IMR-90 (cell line): ENCODE measurements at places on chromosomes 7 and 10. TPM values are rescaled to one million over a fixed set of nuclear protein-coding genes. Genes with fewer than 3 reads are reported as not detected.

ARMC3 gene
- not detected in 2 replicates for polyA plus RNA-seq

SPAM1 gene
- polyA plus RNA-seq = not detected in 2 replicates

IFIT3 gene
- polyA plus RNA-seq = 2.8 and 3.5 TPM in 2 replicates

H2BK1 gene
- polyA plus RNA-seq = not detected in 2 replicates

CAMK2B gene
- polyA plus RNA-seq = 0.14 and 0.36 TPM in 2 replicates

ZC3HAV1 gene
- 9.6 and 9.9 TPM in 2 replicates for polyA plus RNA-seq

TMEM273 gene
- not detected in 2 replicates for polyA plus RNA-seq

SYT15 gene
- polyA plus RNA-seq = 0.42 and 0.68 TPM in 2 replicates

TRIM74 gene
- 0.11 and 0.17 TPM in 2 replicates for polyA plus RNA-seq

TUBAL3 gene
- polyA plus RNA-seq = not detected in 2 replicates

XRCC2 gene
- polyA plus RNA-seq = 2.0 and 2.2 TPM in 2 replicates

SFXN2 gene
- polyA plus RNA-seq = 6.9 TPM in 2 replicates

TFAM gene
- 7.6 and 8.7 TPM in 2 replicates for polyA plus RNA-seq

PKD2L1 gene
- not detected in 2 replicates for polyA plus RNA-seq

CACNA2D1 gene
- polyA plus RNA-seq = 5.3 and 5.8 TPM in 2 replicates

ANKRD30A gene
- not detected in 2 replicates for polyA plus RNA-seq

RHEB gene
- polyA plus RNA-seq = 56.8 and 67.2 TPM in 2 replicates

INHBA gene
- polyA plus RNA-seq = 60.2 and 76.7 TPM in 2 replicates

SAP25 gene
- polyA plus RNA-seq = 1.8 and 2.3 TPM in 2 replicates

LIPN gene
- polyA plus RNA-seq = not detected in 2 replicates

DNAJC1 gene
- 12.7 and 13.7 TPM in 2 replicates for polyA plus RNA-seq

SPDYE11 gene
- not detected in 2 replicates for polyA plus RNA-seq

CALHM3 gene
- not detected in 2 replicates for polyA plus RNA-seq

PLAU gene
- 230 and 283 TPM in 2 replicates for polyA plus RNA-seq

TMEM229A gene
- polyA plus RNA-seq = not detected in 2 replicates

PTPRZ1 gene
- not detected in 2 replicates for polyA plus RNA-seq

POLR2J2 gene
- 1.3 and 1.6 TPM in 2 replicates for polyA plus RNA-seq

CYP26C1 gene
- polyA plus RNA-seq = 0.01 and 0.02 TPM in 2 replicates

C10orf143 gene
- polyA plus RNA-seq = 0.60 and 0.66 TPM in 2 replicates

ABCB1 gene
- 0.72 and 0.80 TPM in 2 replicates for polyA plus RNA-seq

DNA2 gene
- 3.3 and 3.9 TPM in 2 replicates for polyA plus RNA-seq

MKI67 gene
- polyA plus RNA-seq = 13.0 and 13.5 TPM in 2 replicates

GRID2IP gene
- not detected in 2 replicates for polyA plus RNA-seq

IDI1 gene
- polyA plus RNA-seq = 23.9 and 27.3 TPM in 2 replicates

AKR1C4 gene
- not detected in 2 replicates for polyA plus RNA-seq

KCNIP2 gene
- polyA plus RNA-seq = 0.53 and 0.87 TPM in 2 replicates

DPYSL4 gene
- 30.5 and 33.7 TPM in 2 replicates for polyA plus RNA-seq

KCNH2 gene
- polyA plus RNA-seq = 1.6 and 2.1 TPM in 2 replicates

PPP1R17 gene
- polyA plus RNA-seq = not detected in 2 replicates

NEBL gene
- under 0.01 TPM in 1 of 2 replicates, not detected in the other for polyA plus RNA-seq

LBX1 gene
- not detected in 2 replicates for polyA plus RNA-seq

ANXA8 gene
- polyA plus RNA-seq = 1.1 and 1.3 TPM in 2 replicates

SPDYE2 gene
- not detected in 2 replicates for polyA plus RNA-seq

SDK1 gene
- polyA plus RNA-seq = 1.3 and 1.5 TPM in 2 replicates

CALCR gene
- polyA plus RNA-seq = not detected in 2 replicates

TWNK gene
- polyA plus RNA-seq = 7.5 and 7.7 TPM in 2 replicates

AASS gene
- 4.7 and 6.1 TPM in 2 replicates for polyA plus RNA-seq
